CD4-positive, alpha-beta T cell treated with Interferon alpha-2 for 1 hour (primary cell): ENCODE measurements at places on chromosomes 7 and 10.
A peak's percentile ranks its signal among the peaks of the same experiment; 100 is the strongest.

DNA sequence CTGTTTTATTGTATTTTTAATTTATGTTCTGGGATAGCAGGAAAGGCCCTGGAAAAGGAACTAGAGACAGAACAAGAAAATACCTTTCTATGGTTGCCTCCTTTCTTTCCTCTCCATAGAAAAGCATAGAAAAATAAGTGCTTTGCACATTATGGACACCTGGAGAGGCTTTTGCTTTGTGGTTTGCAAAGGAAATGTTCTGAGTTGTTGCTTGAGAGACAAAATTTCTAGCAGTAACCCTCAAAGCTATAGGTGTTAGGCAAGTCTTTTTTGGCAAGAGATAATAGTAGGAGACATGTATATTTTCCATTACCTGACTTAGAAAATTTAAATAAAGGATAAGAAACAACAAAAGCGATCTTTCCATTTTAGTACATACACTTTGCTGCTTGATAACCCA lies 378.6 kb upstream of the PRKCQ start:
- DNase-seq = peak; percentile 8

- no peak for DNase-seq
Observed at GRCh38 chr10:32331606-32332005, 15.4 kb downstream of the EPC1 start.

DNA sequence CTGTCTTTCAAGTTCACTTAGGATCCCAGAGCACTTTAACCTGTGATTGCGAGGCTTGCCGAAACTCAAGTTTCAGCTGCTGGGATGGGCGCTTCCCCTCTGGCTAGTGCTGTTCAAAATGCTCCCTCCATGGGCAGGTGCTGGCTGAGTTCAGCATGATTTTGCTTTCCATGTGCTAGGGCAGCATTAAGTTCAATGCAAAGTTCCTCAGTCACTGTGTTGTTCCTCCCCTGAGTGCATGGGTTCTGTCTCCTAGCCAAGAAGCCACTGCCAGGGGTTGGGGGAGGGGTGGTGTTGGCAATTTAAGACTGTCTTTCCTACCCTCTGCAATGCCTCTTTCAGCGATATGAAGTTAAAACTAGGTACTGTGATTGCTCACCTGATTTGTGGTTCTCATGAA lies 56.5 kb upstream of the HELLS start:
- DNase-seq = no peak

- no peak for DNase-seq
Observed at GRCh38 chr10:25682203-25682851, 251.7 kb upstream of the MYO3A start.

- DNase-seq = no peak
Observed at GRCh38 chr7:30112103-30112713, 22.6 kb upstream of the MTURN start.

DNA sequence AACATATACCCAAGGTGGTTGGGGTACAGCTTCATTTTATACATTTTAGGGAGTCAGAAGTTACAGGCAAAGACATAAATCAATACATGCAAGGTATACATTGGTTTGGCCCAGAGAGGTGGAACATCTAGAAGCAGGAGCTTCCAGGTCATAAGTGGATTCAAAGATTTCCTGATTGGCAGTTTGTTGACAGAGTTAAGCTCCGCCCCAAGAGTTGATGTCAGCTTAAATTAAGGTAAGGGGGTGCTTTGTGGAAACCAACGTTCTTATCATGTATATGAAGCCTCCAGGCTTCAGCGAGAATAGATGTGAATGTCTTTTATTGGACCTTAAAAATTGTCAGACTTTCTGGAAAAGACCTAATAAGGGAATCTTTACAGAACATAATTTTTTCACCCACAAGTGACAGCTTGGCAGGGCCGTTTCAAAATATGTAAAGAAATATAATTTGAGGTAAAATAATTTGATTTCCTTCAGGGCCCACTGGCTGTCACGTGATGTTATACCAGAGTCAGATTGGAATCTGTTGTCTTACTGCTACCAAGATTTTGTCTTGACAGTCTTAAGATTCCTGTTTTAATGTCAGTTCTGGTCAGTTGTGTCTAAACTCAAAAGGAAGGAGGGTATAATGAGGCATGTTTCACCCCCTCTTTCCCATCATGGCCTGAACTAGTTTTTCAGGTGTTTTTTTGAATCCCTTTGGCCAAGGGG lies 6.3 kb upstream of the PANK1 start:
- DNase-seq = no peak

DNA sequence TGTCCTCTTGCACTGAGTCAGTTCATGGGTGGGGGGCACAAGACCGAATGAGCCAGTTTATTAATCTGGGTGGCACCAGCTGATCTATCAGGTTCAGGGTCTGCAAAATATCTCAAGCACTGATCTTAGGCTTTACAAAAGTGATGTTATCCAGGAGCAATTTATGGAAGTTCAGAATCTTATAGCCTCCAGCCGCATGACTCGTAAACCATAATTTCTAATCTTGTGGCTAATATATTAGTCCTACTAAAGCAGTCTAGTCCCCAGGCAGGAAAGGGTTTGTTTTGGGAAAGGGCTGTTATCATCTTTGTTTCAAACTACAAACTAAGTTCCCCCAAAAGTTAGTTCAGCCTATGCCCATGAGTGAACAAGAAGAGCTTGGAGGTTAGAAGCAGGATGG lies 33.9 kb downstream of the AKR1C8 start:
- no peak for DNase-seq

GRCh38 chr7:1539181-1539881 lies 8.8 kb downstream of the MAFK start:
- no peak for DNase-seq

- DNase-seq = no peak
Observed at GRCh38 chr7:11026452-11027359, 53.0 kb downstream of the PHF14 start.

DNA sequence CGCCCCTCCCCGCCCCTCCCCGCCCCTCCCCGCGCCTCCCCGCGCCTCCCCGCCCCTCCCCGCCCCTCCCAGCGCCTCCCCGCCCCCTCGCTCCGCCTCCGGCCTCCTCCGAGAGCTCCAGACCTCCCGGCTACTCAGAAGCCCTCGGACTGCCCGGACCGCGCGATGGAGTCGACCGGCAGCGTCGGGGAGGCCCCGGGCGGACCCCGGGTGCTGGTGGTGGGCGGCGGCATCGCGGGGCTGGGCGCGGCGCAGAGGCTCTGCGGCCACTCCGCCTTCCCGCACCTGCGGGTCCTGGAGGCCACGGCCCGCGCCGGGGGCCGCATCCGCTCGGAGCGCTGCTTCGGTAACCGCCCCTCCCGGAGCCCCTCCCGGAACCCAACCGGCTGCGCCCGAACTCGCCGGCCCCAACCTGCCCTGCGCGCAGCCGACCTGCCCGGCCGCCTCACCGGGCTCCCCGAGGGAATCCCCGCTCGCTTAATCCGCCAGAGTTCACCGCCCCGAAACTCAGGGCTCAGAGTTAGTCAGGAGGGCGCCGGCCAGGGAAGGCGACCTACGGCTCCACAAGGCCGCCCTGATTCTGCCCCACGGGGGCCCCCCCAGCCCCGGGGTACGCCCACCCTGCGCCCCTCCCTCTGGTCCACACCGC lies at the start of gene PAOX:
Gene PAOX (plus strand): TSS at position 111 of the 649 bp plus-strand sequence. CDS start 55 bp downstream, at position 166.
- DNase-seq = peak; percentile 75

DNA sequence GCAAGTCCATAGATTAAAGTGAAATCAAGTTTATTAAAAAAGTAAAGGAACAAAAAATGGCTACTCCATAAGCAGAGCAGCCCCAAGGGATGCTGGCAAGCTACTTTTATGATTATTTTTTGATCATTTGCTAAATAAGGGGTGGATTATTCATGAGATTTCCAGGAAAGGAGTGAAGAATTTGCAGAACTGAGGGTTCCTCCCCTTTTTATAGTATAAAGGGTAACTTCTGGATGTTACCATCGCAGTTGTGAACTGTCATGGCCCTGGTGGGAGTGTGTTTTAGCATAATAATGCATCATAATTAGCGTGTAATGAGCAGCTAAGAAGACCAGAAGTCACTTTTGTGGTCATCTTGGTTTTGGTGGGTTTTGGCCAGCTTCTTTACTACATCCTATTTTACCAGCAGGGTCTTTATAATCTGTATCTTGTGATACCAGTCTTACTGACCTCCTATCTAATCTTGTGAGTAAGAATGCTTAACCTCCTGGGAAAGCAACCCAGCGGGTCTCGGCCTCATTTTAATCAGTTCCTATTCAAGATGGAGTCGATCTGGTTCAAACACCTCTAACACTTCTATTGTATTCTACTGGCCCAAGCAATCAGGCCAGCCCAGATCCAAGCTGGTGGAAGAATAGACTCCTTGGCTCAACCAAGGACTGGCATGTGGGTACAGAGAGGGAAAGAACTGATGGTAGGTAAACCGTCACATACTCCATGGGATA lies 87.9 kb upstream of the NPSR1 start:
- DNase-seq = no peak

GRCh38 chr7:96084881-96085553 lies 236.9 kb downstream of the SLC25A13 start:
- no peak for DNase-seq
